ENCODE measurements at places on chromosomes 1 and 21. TPM values are rescaled to one million over a fixed set of nuclear protein-coding genes. Genes with fewer than 3 reads are reported as not detected.

GRCh38 chr21:44301961-44302406 lies 2.1 kb downstream of the PFKL start:
- peak; percentile 74 for DNase-seq

DNA sequence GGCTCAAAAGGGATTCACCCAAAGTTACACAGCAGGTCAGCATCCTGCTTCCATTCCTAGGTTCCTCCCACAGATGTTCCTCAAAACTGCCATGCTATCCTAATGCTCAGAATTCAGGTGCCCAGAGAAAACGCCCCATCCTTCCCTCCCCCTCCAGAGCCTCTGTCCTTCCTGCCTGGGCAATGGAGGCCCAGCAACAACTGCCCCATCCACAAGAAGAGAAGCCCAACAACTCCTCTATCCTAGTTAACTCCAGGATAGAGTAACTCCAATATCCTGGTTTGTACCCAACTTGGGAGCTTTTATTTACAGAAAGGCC lies 16.9 kb downstream of the COL9A2 start:
- DNase-seq: no peak

- DNase-seq: no peak
Measured at GRCh38 chr1:10950316-10951172, 61.9 kb upstream of the TARDBP start.

DNA sequence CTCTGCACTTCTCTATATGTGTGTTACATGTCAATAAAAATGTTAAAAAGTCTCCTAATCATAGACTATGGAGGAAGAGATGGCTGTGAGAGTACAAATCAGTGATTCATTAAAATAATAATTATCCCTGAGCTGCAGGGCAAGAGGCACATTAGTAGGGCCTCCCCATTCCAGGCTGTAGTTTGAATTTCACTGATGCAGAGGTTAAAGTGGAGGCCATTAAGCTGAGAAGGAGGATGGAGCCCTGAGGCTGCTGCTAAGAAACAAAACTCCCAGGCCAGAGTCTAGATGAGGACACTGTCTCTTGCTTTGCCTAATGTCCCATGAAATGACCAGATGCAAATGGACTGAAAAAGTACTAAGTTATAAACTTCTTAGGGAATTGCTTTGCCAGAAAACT lies 89.1 kb upstream of the WDR26 start:
- no peak for DNase-seq

GRCh38 chr1:23217421-23218115 lies at the start of gene HTR1D:
TSS of gene HTR1D (minus strand) at chr1:23217502. CDS start at chr1:23194219, 23,283 bp downstream.
- no peak for DNase-seq

DNA sequence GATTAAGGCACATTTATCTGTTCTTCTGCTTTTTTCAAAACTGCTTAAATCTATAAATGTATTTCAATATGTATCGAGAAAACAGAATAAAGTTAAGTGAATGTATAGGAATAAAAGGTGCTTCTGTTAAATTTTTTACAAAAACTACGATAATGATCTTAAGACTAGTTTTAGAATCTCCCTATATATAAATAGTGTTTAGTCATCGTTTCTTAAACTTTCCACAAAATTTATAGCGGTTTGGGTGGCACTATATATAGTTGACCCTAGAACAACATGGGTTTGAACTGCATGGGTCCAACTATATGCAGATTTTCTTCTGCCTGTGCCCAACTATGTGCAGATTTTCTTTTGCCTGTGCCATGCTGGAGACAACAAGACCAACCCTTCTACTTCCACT lies 125.7 kb downstream of the CRB1 start:
- no peak for DNase-seq

GRCh38 chr1:151998611-151999362 lies 5.1 kb upstream of the S100A10 start:
- DNase-seq: no peak

DNA sequence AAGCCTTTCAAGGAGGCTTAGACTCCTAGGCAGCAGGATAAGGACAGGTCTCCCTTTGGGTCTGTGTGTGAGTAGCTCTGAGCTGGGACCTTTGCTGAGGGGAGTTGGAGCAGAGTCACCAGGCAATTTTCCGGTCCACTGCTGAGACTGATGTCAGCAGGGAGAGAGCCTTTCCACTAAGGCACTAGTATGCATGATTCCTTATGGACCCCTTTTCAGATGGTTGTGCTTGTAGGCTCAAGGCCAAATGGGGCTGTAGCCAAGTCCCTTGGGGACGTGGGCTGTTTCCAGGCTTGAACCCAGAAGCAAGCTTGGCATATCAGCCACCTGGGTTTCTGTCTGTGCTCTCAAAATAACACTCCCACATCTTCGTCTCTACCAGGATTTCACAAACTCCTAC lies 73.0 kb downstream of the CCDC18 start:
- no peak for DNase-seq

GRCh38 chr1:212242288-212242984 lies 42.8 kb upstream of the PPP2R5A start:
- DNase-seq: no peak

DPT gene
- not detected for polyA plus RNA-seq

CRYAA gene
- not detected for polyA plus RNA-seq

CLDN19 gene
- polyA plus RNA-seq: 119 TPM

TINAGL1 gene
- polyA plus RNA-seq: 45.5 TPM

All from renal pelvis (tissue), 12 donors.